ENCODE measurements at places on chromosomes 7 and 10.

GRCh38 chr10:133334503-133335245 is 2.0 kb downstream of the CALY start:
- peak; percentile 42 for DNase-seq

- DNase-seq: no peak
Observed at GRCh38 chr7:94955807-94956206, 48.4 kb downstream of the PPP1R9A start.

DNA sequence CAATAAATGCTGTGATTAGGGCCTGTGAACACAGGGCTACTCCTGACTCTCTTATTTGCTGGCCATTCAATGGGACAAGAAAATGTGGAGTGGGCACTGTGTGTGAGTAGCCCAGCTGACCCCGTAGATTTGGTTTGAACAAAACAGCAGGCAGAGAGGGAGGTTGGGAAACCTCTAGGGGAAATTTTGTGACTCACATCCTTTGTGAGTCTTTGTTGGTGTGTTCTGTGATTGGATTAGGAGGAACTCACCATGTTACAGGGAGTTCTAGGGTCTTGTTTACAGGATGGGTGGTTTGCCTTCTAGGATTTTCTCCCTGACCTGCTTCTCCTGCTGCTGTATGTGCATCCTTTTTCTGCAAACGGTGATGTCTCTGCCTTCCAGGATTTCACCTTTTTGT is 128.3 kb upstream of the MKI67 start:
- DNase-seq: no peak

DNA sequence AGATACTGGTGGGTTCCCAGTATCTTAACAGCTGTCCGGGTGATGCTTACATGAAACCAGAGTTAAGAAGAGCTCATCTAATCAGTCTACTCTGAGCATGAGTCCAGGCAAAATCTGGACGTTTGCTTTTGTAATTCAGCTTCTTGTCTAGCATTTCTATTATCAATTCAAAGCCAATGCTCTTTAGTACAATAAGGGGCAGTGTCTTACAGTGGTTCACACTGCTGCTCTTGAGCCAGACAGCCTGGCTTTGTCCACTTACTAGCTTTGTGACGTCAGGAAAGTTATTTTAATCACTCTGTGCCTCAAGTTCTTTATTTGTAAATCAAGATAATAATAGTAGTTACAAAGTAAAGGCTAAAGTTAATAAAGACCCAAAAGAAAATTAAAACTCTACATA is 227.3 kb upstream of the TCF7L2 start:
- no peak for DNase-seq

GRCh38 chr7:142838461-142839213 is 16.2 kb upstream of the EPHB6 start:
- no peak for DNase-seq

- no peak for DNase-seq
Observed at GRCh38 chr7:90669492-90669891, 73.4 kb downstream of the CDK14 start.

DNA sequence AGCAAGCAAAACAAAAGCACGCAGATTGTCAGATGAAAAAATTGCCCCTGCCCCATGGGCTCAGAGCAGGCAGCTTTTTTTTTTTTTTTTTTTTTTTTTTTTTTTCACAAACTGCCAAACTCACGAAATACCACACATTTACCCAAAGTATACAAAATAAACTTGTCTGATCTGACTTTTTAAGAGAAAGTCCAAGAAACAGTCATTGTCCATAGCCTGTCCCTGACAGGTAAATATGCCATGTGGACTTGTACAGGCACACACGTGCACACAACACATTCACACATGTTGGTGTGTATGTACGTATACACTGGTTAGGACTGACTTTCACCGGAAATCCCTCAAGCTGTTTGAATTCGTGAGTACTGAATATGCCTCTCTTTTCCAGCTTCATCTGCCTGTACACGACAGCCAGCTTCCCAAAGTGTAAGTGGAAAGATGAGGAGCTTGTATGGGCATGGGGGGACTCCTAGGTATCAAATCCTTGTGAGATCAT is 929 bp upstream of the HGF start:
- DNase-seq: no peak

- no peak for DNase-seq
Observed at GRCh38 chr7:114051871-114052331, 133.1 kb upstream of the PPP1R3A start.

DNA sequence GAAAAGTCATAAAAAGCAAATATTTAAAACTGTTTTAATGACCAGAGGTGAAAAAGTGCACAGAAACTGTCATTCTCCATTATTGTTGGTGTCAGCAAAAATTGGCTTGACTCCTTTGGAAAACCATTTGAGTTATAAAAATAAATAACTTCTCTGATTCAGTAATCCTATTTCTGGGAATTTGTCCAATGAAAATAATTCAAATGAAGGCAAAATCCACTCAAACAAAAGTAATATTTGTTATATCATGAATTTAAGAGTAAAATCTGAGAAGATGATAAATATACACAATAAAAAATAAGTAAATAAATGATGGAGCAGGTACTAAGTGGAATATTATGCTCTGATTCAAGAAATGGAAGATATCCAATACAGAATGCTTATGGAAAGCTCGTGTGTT is 326.6 kb upstream of the KLF6 start:
- DNase-seq: no peak

- no peak for DNase-seq
Observed at GRCh38 chr10:18044976-18045720, 93.4 kb downstream of the SLC39A12 start.

- no peak for DNase-seq
Observed at GRCh38 chr10:73915206-73915851, 4.4 kb downstream of the PLAU start.

GRCh38 chr7:89681448-89681847 is 472.8 kb upstream of the STEAP1 start:
- DNase-seq: no peak

GRCh38 chr7:77812290-77812685 is 13.7 kb downstream of the PHTF2 start:
- DNase-seq: no peak

GRCh38 chr10:61902445-61903220 is 1.1 kb downstream of the ARID5B start:
- peak; percentile 73 for DNase-seq

- DNase-seq: no peak
Observed at GRCh38 chr7:132412435-132412834, 163.8 kb downstream of the PLXNA4 start.

GRCh38 chr7:126529254-126529653 is 723.5 kb downstream of the GRM8 start:
- no peak for DNase-seq

DNA sequence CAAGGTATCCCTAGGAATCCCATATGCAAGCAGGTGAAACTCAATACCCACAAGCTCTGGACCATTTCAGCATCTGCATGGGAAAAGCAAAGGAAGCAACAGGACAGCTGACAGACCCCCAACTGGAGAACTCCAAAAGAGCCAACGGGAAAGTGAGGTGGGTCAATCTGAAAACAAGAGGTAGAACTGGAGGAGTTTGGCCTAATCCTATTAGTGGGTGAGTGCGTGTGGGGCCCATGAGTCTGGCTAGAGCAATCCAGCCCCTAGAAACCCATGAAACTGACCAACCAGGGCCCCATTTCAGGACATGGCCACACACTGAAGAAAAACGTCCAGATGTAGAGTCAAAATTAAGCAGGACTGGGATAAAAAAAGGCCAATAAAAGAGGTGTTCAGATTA is 26.6 kb upstream of the WNT8B start:
- no peak for DNase-seq

DNA sequence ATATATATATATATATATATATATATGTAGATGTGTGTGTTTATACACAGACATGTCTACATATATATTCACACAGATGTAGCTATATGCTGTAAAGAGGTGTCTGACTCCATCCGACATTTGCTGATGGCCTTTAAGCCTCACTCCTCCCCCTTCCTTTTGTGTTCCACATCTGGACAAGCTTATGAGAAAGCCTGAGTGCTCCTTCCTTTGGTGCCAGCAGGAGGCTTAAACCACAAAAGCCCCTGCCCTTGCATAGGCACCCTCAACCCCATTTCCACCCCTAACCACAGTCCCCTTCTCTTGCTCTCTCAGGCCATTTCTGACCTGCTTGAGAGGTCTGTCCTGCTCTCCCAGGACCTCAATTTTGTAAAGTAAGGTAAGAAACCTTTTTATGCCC is 98.7 kb downstream of the SVOPL start:
- no peak for DNase-seq

GRCh38 chr7:104018425-104018824 is 29.0 kb upstream of the RELN start:
- DNase-seq: no peak

- DNase-seq: no peak
Observed at GRCh38 chr7:76054123-76055120, 6.5 kb downstream of the MDH2 start.

- peak; percentile 1 for DNase-seq
Observed at GRCh38 chr7:74141705-74142104, 32.5 kb upstream of the EIF4H start.

GRCh38 chr10:6409971-6410643 is 170.0 kb downstream of the PRKCQ start:
- DNase-seq: peak; percentile 30

GRCh38 chr10:79355420-79356017 is 8.2 kb downstream of the PPIF start:
- no peak for DNase-seq

DNA sequence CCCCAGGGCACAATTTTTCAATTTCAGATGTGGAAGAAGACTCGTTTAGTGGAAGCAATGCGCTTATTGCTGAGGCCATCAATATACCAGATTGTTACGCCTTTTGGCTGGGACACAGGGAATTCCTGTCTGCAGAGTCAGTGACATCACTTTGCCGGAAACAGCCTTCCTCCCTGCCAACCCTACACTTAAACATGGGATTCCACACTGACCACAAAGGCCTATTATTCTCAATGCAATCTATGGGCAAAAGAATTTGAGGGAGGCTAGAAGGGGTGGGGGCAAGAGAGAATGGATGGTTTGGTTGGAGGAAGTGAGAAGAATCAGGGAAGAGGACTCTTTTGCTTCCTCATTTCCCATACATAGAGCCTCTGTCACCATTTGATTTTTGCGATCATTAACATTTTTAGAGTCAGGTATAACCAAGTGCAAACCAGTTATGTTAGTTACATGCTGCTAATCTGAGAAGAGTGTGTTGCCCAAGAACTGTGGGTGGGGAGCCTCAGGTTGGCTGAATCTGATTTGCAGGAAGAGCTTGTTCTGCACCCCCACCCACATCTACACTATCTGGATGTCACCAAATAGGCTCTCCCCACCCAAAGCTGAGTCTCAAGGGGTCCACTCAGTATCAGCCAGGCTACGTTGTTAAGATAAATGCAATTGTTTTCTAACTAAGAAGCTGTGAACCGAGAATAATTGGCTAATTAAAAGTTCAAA is 58.2 kb downstream of the ENTPD1 start:
- DNase-seq: no peak

DNA sequence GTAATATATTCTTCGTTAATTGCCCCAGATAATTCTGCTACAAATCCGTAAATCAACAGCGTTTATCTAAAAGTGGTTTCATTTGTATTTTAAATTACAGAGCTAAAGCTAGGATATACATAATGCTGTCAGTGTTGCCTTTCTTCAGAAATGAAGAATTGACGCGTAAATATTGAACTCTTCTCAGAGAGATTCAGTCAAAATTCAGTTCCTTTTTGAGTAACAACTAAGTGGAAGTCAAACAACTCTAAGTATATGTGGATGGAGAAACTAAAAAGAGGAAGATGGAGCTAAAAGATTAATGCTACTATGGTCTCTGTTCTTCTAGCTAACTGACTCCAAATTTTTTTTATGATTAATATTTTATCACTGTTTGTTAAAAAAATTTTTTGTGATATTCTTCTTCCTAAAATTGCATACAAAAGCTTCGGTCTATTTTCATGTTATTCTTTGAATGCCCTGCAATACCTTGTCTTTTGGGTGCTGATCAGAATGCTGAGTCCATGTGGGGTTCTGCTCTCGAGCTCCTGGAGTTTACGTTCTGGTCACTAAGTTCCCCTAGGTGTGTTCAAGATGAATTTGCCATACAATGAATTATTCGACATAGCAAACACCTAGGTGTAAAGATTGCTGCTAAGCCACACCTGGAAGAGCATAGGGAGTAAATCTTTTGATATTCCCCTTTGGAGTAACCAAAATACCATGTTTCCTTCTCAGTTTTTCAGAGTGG is 20.7 kb downstream of the MDFIC start:
- DNase-seq: no peak

DNA sequence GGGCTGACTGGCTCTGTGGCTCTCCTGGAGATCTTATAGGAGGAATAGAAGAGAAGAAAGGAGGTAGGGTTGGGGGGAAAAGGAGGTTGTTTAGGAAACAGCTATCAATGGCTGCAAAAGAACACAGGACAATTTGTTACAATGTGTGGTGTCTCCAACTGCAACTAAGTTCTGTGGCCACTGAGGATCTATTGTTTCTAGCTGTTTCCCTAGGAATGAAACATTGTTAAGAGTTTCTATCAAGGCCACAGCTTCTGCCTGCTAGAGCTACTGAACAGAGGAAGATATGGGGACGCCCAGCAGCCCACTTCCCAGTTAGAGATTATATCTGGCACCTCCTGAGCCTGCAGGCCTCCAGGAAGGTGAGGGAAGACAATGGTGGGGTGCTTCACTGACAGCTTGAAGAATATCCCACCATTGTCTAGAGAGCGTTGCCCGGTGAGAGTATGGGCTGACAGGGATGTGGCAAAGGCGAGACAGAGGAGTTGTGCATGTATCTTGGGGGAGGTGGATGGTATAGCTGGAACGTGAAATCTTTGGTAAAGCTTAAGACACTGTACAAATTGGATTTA is 4.0 kb downstream of the SCD start:
- DNase-seq: no peak

- no peak for DNase-seq
Observed at GRCh38 chr7:95723583-95724180, 48.7 kb upstream of the DYNC1I1 start.

DNA sequence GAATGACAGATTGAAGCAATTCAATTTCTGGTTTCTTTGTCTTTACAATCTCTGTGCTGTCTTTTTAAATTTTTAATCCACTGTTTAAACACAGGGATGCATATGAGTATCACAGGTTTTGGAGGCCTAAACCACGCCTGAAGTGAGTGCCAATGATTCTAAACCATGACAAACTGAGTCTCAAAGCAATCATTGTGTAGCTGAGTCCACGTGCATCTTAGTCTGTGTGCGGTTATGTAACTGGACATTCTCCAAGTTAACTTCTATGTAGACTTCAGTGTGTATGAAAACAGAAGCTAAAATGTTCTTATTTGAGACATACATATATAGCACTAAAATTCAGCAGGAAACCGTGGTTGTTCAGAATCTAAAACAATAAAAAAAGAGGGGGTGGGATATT is 79.3 kb upstream of the ST8SIA6 start:
- DNase-seq: no peak

DNA sequence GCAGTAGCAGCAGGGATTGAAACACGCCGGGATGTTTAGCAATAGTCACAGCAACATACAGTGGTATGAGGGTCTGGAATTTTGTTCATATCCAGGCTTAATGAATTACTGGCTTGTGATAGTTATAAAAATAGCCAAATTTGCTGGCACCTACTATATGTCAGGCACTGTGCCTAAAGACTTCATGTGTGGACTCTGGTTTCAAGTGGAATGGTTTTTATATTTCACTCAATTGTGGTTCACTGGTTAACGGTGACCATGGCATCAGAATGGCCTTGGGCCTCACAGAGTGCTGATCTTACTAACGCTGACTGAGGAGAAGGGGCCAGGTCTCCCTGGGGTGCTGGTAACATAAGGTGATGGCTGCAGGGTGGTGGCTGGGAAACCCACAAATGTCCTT is 55.7 kb downstream of the CELF2 start:
- DNase-seq: no peak
